ENCODE measurements at places on chromosomes 12 and 14.

DNA sequence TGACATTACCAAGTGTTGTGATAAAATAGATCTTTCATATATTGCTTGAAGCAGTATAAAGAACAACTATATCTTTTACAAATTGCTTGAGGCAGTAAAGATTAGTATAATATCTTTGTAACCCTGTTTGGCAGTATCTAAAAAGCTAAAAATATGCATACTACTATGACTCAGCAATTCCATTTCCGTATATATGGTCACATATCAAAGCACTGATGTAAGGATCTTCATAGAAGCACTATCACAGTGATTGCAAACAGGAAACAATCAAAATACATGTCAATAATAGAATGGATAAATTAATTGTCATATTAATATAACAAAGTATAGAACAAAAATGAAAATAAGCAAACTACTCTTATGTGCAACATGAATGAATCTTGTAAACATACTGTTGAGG is 158.4 kb upstream of the IGF1 start:
- DNase-seq = no peak

GRCh38 chr14:74975059-74975810 is 19.8 kb upstream of the PGF start:
- DNase-seq = no peak

- DNase-seq = no peak
Measured at GRCh38 chr12:87853448-87854003, 175.7 kb downstream of the C12orf50 start.

DNA sequence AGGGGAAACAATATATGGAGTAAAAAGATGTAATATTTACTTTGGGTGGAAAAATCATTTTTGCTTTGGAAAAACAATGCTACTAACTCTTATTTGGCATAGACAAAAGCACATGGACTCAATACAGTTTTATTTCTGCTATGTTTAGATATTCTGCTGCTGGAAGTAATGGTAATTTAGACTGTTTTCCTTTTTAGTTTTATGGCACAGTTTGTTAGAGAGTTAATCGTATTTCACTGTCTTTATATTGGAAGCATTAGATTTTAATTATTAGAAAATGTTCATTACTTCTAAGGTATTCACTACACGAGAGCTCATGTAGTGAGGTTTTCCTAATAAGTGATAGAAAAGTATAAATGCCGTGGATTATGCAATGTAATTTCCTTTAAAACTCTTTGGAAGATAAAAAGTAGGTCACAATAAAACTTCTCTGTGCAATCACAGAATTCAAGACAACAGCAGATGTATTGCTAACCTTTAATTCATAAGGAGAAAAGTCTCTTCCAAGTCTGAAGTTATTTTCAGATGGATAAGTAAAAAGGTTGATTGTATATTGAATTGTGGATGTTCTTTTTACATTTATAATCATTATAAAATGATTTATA is 851.8 kb downstream of the TMTC2 start:
- DNase-seq = no peak

GRCh38 chr12:17334784-17335183 is 728.8 kb upstream of the LMO3 start:
- no peak for DNase-seq

DNA sequence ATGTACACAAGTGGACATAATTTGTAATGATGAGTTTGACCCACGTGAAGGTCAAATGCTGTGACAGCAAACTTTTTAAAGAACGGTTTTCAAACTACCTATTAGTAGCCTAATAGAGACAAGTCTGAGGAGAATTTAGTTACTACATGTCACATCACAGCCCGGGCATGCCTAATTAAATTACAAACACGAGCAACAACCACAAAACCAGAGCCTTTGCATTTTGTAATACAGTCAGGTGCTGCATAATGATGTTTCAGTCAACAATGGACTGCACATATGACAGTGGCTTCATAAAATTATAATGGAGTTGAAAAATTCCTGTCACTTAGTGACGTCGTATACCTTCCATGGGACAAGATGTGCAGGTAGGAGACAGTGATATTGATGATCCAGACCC is 274.5 kb downstream of the DACT1 start:
- DNase-seq = no peak

DNA sequence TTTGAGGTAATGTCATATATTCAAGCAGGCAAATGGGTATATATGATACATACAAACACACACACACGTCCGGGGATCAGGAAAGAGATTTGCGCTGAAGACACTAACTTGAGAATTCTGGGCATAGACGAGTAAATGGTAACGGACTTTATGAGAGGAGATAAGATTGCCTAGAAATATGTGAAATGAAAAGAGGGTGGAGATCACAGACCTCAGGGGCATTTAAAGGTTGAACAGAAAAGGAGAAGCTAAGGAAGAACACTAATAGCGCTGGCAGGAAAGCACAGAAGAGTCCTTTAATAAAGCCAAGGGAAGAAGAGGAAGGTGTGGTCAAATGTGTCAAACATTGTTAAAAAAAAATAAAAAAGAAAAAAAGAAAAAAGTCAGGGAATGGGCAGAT is 13.1 kb downstream of the CRY1 start:
- no peak for DNase-seq

DNA sequence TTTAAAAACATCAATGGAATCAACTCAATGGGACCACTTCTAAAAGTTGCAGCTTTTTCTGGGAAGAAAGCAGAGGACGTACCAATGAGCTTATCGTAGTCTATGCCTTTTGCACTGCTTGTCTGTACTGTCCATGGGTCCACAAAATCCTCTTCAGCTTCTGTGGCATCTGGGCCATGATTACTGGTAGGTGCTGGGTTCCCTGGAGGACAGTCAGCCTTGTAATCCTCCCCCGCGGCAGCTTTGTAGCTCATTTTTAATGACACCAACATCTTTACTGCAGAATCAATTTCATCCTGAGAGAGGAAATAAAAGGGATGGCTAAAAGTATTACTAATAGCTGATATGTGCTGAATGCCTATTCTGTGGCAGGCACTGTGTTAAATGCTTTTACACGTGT is 38.5 kb downstream of the SLC25A47 start:
- DNase-seq = peak; percentile 87

GRCh38 chr14:68785534-68786490 is 7.1 kb downstream of the ZFP36L1 start:
- no peak for DNase-seq

GRCh38 chr14:87181288-87181687 is 811.7 kb downstream of the GALC start:
- peak; percentile 66 for DNase-seq

DNA sequence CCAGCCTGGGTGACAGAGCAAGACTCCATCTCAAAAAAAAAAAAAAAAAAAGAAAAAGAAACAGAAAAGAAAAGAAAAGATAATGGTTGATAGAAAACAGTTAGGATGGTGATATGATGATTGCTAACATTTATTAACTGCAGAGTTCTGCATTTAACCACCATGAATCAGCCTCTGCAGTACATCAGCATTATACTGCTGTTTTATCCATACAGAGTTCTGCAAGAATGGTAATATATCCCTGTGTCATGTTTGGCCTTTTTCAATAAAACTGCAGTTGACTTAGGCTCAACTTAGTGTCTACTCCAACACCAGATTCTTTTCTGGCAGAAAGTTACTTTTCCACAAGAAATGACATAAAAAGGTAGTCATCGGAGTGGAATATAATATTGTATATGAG is 62.6 kb downstream of the DUSP6 start:
- DNase-seq = no peak

DNA sequence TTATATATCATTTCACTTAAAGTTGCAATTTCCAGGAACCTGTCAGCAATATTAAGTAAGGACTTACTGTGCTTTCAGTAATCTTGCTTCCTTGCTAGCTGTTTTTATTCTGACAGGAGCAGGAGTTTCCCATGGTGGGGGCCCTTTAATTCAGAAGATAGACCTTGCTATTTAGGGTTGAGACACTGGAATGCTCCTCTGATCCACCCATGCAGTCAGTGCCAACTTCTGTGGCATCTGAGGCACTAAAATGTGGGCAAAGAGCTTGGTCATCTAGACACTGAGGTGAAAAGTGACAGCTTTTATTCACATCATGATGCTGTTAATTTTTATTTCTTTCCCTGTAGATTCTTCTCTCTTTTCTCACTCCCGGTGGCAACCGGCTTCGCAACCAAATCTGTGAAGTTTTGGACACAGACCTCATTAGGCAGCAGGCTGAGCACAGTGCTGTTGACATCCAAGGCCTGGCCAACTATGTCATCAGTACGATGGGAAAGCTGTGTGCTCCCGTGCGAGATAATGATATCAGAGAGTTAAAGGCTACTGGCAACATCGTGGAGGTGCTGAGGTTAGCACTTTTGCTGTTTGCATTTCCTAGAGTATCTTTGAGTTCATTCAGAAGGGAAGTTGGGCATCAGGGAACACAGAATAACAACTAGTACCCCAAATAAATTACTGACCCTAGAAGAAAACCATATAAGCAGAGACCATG is 18.8 kb downstream of the TCP11L2 start:
- DNase-seq = no peak

Measured in NCI-H82 (cell line).